ENCODE measurements at places on chromosomes 1 and 21. TPM values are rescaled to one million over a fixed set of nuclear protein-coding genes. Genes with fewer than 3 reads are reported as not detected.

DNA sequence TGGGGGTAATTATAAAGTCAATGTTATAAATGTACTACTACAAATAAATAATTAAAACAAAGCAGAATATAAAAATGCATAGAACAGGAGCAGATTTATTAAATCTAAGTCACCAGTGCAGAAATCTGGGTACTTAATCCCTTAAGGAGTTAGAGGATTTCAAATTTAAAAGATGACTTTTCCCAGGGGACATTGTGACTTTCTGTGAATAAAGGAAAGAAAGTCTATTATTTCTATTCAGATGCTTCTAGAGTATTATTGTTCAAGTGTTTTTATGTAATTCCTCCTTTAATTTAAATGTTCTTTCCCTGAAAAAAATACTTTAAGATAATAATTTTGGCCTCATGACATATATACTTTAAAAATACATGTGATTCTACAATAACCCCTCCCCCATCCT, 43.4 kb downstream of the SYDE2 start:
- DNase-seq = no peak

- DNase-seq = no peak
Measured at GRCh38 chr1:161001525-161001924, 19.4 kb downstream of the F11R start.

DNA sequence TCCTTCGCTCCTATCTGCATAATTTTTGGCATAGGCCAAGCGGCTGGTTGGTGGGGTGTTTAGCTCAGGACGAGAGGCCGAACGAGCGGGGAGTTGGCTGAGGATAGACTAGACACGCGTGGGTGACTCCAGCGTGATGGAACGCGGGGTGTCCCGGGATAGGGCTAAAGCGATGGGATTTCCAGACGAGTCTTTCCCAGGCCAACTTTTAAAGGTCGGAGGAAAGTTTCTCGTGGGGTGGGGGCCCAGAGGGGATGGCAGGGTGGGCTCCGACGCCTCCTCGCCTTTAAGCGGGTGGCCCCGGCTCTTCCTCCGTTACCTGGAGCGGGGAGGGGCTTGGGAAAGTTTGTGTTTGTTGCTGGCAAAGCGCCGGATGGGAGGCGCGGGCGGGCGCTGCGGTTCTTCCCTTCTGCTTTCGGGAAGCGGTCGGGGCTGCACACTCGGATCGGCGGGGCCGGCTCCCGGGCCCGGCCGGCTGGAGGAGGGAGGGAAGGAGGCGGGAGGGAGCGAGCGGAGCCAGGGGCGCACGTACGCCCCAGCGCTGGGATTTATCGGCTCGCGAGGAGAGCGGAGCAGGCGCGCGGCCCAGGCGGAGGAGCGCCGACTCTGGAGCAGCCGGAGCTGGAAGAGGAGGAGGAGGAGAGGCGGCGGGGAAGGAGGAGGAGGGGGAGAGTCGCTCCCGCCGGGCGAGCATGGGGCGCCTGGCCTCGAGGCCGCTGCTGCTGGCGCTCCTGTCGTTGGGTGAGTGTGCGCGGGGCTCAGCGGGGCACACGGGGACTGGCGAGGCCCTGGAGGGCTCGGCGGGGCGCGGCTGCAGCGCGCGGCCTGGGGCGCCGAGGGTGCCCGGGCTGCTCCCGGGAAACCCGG, at the start of gene PTGFRN:
PTGFRN (plus strand) TSS at position 405 of the 867 bp plus-strand sequence; CDS start at position 693, 288 bp downstream.
- no peak for DNase-seq

Gene IVL
- not detected for total RNA-seq

Gene NFASC
- total RNA-seq = 16.9 TPM

Gene LAMB3
- total RNA-seq = 0.85 TPM

DNA sequence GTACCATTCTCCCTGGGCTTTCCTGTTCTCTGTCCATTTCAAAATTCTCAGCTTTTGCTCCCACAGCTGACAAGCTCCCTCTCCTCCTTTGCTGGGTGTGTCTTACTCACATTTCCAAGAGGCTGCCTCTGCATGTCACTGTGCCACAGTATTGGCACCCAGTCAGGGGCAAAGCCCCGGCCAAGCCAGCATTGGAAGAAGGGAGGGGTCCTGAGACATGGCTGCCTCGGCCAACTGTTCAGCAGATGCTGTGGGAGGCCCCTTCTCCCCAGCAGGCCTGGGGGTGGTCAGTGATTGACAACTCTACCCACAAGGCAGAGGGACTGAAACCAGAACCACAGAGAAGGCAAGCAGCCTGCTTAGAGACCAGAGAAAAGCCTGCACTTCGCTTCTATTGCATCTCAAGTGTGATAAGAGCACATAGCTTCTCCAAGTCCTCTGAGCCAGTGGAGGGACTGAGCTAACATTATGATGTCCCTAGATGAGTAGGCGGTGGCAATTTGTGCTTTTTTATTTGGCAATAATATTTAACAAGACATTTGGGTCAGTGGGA, 294.1 kb downstream of the SIPA1L2 start:
- DNase-seq = no peak

DNA sequence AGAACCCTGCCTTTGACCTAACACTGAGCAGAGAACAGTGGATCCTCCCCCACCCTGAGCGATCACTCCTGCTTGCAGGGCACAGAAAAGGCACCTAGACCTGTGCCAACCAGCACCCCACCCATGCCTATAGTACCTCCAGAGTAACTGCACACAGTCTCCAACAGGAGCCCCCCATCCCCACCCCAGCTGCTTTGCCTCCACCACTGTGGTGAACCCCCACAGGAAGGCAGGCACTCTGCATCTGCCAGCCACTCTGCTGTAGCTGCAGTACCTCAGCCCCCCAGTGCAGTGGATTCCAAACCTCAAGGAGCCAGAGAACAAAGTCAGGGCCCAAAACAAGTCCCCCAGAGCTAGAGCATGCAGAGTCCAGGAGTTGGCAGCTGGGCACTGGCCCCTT, 10.7 kb downstream of the SPATC1L start:
- DNase-seq = no peak

Gene ASAP3
- total RNA-seq = 17.9 TPM

Gene DMAP1
- 52.9 TPM for total RNA-seq

DNA sequence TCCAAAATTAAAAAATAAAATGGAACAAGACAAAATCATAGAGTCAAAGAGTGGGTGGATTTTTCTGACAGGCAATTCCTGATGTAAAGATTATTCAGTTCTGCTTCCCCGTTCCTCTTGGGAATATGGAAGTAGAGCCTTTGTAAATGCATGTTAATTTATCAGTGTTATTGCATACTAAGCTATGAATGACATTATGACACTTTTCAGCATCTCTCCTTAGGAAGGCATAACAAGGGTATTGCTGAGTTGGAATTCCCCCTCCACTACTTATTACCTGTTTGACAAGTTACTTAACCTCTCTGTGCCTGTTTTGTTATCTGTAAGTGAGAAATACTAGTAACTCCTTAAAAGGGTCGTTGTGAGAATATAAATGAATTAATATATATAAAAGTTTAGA, 640.4 kb downstream of the LMO4 start:
- DNase-seq = no peak

- DNase-seq = no peak
Measured at GRCh38 chr1:246351721-246352120, 155.4 kb downstream of the SMYD3 start.

DNA sequence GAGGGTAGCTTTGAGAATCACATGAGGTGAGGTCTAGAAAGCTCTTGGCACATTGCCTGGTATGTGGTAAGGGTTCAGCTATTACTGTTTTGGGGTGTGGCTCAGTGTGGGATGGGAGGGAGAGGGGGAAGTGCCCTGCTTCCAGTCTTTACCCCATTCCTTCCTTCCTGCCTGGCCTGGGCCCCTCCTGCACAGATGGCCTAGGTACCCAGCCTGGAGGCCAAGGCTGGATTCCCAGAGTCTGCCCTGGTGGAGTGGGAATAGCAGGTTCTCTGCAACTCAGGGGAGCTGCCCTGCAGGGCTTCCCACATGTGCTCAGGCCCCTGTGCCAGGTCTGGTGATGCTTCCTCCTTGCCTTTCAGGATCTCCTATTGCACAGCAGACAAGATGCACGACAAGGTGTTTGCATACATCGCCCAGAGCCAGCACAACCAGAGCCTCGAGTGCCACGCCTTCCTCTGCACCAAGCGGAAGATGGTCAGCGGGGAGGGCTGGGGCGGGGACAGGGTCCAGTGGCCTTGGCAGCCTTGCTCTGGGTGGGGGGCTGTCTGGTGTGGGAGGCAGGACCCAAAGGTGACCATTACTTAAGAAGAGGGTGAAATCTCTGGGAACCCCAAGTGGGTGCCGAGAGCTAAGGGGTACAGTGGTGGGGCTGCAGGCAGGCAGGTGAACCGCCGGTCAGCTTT, 13.5 kb downstream of the LDLRAP1 start:
- no peak for DNase-seq

DNA sequence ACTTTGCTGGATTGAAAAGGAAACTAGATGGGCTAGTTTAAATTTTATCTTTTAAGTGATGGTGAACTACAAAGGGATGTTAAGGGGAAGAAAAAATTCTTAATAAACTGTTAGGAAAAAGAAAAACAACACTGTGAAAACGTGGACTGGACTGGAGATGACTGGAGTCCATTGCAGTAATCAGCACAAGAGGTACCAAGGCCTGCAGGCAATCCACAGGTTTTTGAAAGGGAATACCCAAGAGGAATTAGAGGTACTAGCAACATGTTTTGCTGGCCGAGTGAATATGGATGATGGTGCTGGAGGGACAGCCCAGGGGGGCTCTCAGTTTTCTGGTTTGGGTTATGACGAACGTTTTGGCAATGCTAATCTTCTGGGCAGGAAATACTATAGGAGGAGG, 39.0 kb upstream of the SLC30A10 start:
- DNase-seq = no peak

Gene BSND
- not detected for total RNA-seq

GRCh38 chr1:67429011-67429527, 1.1 kb downstream of the SERBP1 start:
- no peak for DNase-seq

Gene PLA2G2C
- not detected for total RNA-seq

Gene XCL2
- not detected for total RNA-seq

DNA sequence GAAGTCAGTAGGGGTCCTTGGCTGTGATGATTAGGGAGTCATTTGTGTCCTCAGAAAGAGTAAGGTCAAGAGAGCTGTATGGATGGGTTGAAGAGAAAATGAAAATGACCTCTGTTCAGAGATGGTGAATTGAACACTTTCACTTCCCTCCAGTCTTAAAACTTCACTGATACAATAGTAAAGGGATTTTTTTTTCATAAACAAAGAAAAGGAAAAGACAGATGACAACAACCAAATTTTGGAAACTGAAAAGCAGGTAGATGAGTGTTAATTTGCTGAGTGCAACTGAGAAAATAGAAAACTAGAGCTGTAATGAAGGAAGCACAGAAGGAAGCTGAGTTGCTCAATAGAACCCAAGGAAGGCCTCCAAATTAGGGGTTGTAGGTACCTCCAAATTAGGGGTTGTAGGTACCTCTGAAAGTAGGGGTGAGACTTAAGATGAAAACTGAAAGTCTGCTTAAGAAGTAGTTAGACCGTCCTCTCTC, 14.8 kb upstream of the S1PR1 start:
- no peak for DNase-seq

DNA sequence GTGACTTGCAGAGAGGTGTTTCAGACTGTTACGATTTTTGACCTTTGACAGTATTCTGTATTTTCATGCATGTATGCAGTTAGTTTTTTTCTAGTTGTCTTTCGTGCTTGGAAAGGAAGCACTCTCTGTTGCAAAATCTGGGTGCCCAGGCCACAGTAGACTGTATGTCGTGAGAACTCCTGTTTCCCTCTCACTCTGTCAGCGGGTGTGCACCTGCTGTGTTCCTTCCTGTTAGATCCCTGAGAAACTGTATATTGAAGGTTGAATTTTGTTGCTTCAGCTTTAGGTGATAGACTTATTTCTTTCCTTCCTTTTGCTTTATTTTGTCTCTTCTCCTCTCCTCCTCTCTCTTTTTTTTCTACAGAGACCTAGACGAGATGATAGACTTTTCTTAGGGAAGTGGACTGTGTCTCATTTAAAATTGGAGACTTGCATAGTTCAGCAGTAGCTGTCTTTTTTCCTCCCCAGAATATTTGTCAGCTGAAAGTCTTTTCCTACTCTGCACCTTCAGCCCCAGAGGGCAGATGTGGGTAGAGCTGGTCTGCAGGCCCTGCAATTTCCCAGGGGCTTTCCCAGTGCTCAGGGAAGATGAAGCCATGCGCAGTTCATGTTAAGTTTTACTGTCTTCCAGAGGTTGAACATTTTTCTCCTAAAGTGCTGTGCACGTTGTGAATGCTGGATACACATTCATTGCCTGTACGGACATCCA, 1.4 kb downstream of the TRAPPC10 start:
- no peak for DNase-seq

- no peak for DNase-seq
Measured at GRCh38 chr1:53556657-53557227, 97.5 kb downstream of the DMRTB1 start.

GRCh38 chr1:55310505-55310971, 95.4 kb upstream of the USP24 start:
- peak; percentile 70 for DNase-seq

- no peak for DNase-seq
Measured at GRCh38 chr1:227372726-227373130, 54.4 kb upstream of the CDC42BPA start.

Gene SELE
- not detected for total RNA-seq

DNA sequence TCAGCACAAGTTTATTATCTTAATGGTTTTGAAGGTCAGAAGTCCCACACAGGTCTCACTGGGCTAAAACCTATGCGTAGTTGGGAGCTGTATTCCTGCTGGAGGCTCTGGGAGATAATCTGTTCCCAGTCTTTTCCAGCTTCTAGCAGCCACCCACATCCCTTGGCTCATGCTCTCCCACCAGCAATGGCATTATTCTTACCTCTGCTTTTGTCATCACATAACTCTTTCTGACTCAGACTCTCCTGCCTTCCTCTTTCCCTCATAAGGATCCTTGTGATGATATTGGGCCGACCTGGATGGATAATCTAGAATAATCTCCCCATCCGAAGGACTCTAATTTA, 122.2 kb upstream of the PRDX6 start:
- no peak for DNase-seq

GRCh38 chr1:91021686-91022517, at the start of gene ZNF644:
ZNF644 (minus strand) TSS chr1:91022035; CDS start chr1:90982353, 39,682 bp downstream.
- DNase-seq = peak; percentile 85

- no peak for DNase-seq
Measured at GRCh38 chr1:206037581-206037980, 13.9 kb upstream of the CTSE start.

Gene SPATA21
- not detected for total RNA-seq

GRCh38 chr1:21307210-21307609, 16.9 kb upstream of the ECE1 start:
- no peak for DNase-seq

DNA sequence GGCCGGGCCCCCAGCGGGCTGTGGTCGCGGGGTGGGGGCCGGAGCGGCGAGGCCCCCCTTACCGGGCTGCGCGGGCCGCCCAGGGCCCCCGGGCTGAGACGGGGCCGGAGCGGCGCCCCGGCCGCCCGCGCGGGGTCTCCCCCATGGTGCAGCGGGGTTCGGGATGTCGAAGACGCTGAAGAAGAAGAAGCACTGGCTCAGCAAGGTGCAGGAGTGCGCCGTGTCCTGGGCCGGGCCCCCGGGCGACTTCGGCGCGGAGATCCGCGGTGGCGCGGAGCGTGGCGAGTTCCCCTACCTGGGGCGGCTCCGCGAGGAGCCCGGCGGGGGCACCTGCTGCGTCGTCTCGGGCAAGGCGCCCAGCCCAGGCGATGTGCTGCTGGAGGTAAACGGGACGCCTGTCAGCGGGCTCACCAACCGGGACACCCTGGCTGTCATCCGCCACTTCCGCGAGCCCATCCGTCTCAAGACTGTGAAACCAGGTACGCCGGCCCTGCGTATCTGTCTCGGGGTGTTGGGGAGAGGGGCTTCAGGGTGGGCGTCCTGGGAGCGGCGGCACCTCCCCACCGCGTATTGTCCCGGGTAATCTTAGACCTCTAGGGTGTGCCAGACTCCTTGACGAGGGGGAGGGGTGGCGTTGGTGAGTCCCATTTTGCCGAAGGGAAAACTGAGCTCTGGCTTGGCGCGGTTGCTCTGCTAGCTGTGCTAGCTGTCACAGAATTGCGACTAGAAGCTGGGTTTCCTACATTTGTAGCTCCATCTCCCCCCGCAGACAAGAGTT, 745 bp downstream of the MAGI3 start:
- no peak for DNase-seq

Gene DYRK3
- total RNA-seq = 12.0 TPM
